ENCODE measurements at places on chromosomes 3 and 15. TPM values are rescaled to one million over a fixed set of nuclear protein-coding genes. Genes with fewer than 3 reads are reported as not detected.

Gene ACKR4
- total RNA-seq: not detected

Gene SETMAR
- 14.6 TPM for total RNA-seq

DNA sequence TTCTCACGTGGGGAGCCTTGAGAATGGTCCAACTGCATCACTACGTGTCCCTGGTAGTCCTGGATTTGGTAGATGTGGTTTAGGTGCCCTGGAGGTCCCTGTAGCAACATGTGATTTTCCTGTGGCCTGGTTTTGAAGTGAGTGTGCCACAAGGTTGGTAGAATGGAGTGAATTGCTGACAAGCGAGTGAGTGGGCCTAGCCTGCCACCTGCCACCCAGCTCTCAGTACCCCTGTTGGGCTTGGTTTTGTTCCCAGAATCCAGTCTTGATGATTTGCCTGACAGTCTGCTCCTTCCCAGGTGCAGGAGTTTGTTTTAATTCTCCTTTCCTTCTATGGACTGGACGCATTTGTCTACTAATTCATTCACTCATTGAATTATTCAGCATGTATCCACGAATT is 19.4 kb downstream of the RPLP1 start:
- no peaks in the 10 kb centered on the region for H3K36me3 ChIP-seq
- H3K27ac ChIP-seq: no peak overlapping the region
- no peak for DNase-seq
- no peaks in the 10 kb centered on the region for H3K4me1 ChIP-seq

Gene ENTPD3
- total RNA-seq: 0.63 TPM

GRCh38 chr3:9387322-9387655 is 10.1 kb upstream of the SETD5 start:
- H3K4me1 ChIP-seq: no peaks in the 10 kb centered on the region
- no peak overlapping the region for H3K4me3 ChIP-seq
- H3K27me3 ChIP-seq: no peaks in the 10 kb centered on the region
- DNase-seq: no peak
- peak overlapping the region; percentile 75 for H3K27ac ChIP-seq
- peaks cover 45% of the 10 kb centered on the region for H3K36me3 ChIP-seq

DNA sequence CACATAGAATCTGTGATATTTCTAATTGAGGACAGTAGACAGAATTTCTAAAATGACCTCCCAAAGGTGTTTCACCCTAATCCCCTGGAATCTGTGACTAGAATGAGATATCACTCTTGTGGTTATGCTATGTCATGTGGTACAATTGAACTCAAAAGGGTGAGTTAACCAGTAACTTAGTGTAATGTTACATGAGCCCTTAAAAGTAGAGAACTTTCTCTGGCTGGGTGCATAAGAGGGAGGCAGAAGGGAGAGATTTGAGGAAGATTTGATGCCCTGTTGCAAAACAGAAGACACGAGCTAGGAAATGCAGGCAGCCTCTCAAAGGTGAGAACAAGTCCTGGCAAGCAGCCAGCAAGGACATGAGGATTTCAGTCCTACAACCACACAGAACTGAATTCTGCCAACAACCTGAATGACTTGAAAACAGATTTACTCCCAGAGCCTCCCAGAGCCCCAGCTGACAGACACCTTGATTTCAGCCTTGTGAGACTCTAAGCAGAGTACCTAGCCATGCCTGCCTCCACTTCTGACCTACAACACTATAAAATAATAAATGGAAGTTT is 160.3 kb downstream of the MTHFS start:
- H3K27me3 ChIP-seq: no peaks in the 10 kb centered on the region
- no peaks in the 10 kb centered on the region for H3K36me3 ChIP-seq
- no peaks in the 10 kb centered on the region for H3K4me1 ChIP-seq

Measured in GM23338 (cell line).